ENCODE measurements at places on chromosomes 3 and 15.

GRCh38 chr3:133986311-133986710, 43.4 kb downstream of the SLCO2A1 start:
- DNase-seq: no peak

DNA sequence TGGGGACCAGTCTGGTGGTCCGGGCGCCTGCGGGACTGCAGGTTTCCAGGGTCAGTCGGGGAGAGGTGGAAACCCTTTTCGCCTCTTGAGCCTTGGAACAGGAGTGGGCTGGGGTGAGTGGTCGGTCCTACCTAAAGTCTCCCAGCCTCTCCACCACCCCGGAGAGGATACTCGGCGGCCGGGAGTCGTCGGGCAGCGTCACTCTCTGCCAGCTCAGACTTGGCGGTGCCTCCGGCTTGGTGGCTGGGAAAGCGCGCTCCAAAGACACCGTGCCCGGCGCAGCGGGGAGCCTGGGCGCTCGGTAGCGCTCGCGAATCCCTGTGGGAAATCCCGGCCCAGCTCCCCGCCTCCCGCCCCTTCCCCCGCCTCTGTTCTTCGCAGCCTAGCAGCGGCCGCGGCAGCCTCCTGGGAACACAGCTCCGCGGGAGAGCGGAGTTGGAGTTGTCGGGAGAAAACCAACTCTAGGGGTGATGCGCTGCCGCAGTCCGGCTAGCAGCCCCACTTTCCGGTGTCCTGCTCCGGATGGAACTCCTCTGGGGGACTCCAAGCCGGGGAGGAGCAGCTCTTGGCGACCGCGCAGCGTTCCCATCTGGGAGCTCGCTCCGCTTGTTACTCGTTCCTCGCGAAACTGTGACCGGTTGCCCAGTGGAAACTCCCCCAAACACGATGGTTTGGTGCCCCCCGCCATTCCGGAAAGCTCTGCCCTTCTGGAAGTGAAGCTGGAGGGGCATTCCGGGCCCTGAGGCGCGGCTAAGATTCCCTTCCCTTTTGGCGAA, 1.4 kb downstream of the EPHB1 start:
- DNase-seq: no peak

GRCh38 chr3:128210711-128211110, 57.4 kb downstream of the EEFSEC start:
- no peak for DNase-seq

GRCh38 chr15:24944954-24945353, 9.8 kb upstream of the SNRPN start:
- no peak for DNase-seq

- DNase-seq: no peak
Observed at GRCh38 chr3:129966876-129967275, 7.6 kb upstream of the TRH start.

DNA sequence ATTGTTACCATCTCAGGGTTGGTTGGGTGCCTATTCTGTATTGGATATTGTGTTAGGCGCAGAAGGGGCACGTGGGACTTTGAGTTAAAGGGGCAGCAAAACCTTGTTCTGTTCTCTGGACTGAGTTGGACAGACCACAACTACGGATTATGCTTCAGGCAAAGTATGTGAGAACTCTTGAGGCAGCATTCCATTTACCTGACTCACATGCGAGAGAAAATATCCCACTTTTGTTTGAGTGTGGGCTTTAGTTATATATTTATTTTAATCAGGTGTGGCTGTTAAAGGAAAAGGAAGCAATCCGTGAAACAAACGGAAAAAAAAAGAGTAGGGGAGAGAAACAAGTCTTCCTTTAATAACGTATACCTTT, 627 bp upstream of the PLS1 start:
- peak; percentile 79 for DNase-seq

- DNase-seq: peak; percentile 63
Observed at GRCh38 chr15:99105514-99106341, 848 bp downstream of the SYNM start.

DNA sequence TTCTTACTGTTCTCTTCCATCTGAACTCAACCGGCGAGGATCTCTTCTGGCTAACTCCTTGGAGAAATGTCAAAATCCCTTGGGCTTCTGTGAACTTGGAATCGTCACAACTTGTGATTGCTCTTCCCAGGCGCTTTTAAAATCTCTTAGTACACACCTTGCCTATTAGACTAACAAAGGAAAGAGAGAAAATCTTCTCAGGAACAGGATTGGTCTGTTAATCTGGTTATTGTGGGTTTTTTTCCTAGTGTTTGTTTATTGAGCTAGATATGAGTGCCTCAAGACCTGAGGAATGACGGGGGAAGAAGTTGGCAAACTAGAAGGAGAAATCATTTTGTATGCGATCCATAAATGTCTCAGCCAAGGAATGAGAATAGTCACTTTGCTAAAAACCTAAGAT, at the start of gene ATP13A5:
Gene ATP13A5, minus strand, starts transcription at position 48 of the 400 bp plus-strand sequence. Its CDS starts 28 bp downstream, at position 20.
- DNase-seq: no peak

DNA sequence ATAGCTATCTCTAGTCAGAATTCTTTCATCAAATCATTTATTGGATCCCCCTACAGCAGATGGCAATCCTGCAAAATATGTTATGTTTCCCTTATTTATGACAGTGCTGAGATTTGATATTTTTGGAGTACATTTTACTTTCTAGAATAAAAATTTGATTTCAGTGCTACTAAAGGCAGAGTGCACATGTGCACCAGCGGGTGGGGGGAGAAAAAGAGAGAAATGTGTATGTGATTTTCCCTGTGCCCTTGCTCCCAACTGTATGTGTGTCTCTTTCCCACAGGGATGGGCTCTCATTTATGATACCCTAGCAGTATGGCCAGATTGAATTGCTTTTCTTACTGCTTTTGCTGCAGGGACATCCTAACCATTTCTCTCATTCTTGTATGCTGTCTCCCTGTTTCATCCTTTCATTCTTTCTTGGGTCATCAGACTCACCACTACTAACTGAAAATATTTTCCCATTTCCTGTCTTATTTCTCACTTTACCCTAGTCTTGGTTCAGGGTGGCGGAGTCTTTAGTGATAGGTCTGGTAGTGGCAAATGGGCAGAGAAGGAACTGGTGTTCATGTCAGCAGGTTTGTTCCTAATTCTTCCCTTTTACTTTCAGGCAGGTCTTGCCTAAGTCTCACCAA, 140.7 kb downstream of the TCF12 start:
- no peak for DNase-seq

DNA sequence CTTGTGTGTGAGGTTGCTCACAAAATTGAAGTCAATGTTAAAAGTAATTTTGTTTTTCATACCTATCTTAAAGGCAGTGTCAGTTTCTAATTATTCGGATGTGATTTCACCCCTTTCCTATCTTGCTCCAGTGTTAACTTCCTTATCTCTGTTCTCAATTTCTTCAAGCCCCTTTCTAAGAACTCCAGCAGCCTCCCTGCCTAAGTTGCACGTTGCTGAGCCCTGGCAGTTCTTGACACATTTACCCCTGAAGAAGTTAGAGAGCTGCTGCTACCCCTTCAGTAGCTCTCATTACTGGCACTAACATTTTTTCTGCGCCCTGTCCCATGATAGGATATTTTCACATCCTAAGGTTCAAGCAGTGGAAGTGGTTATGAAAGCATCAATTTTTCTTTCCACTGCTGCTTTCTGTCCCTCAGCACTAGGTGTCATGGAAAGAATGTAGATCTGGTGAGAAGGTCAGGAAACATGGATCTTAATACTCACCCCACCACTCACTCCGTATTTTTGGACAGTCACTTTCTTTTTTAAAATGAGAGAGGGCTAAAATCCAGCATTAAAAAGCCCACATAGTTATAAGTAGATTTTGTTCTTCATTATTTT, 62.9 kb downstream of the OPA1 start:
- no peak for DNase-seq

DNA sequence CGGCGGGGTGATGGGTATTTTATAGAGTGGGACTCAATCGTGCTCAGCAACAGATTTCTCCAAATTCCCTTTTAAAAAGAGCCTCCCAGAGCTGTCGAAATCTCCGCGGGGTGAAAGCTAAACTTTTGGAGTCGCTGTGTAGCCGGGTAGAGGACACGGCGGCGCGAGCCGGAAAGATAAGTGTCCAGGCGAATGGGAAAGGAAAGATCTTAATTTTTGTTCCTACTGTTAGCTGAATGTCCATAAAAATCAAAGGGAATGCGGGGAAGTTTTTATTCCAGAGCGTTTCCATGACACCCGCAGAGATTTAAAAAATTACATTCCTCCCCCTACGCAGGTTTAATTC, 9.1 kb downstream of the EOMES start:
- DNase-seq: no peak

DNA sequence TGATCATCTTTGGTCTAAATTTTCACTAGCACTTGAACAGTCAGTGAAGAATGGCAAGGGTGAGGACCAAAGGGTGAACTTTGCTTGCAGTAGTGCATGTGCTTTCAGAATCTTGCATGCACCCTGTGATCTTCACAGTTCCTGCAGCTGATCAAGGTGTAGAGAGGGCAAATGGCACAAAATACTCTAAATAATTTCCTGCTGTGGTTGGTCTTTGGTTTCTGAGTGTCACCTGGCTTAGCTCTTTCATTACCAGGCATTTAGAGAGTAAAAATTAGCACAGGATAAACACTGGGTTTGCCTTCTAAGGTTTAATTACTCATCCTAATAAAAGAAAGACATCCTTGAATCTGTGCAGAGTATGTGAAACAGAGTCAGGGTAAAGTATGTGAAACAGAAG, 11.4 kb downstream of the TIPARP start:
- DNase-seq: no peak

DNA sequence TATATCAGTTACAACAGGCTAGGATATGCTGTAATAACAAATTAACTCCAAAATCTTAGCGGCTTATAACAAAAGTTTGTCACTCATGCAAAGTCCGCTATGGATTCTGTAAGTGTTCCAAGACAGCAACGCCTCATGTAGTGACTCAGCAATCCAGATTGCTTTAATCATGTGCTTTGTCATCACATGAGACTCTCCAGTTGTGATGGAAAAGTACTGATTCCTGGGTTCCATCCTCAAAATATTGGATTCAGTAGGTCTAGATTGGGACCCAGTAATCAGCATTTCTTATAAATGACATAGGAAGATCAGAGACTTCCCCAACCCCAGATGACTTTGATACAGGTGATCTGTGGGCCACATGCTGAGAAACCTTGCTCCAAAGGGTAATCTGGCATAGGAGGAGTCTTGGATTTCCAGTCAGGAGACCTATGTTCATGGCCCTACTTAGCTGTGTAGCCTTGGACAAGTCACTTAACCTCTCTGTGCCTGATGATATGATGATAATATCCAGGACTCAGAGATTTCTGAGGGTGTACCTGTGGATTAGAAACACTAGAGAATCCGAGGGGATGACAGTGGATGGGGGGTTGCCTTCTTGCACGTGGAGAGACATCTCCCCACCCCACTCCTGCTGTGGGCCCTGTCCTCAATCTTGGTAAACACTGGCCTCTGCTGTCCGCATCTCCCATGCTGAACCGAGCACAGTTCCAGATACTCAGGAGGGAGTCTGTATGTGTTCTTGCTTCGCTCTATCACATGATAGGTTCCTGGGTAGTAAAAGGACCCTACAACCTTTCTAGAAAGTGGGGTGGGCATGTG, 65.5 kb downstream of the CORO2B start:
- peak; percentile 85 for DNase-seq

DNA sequence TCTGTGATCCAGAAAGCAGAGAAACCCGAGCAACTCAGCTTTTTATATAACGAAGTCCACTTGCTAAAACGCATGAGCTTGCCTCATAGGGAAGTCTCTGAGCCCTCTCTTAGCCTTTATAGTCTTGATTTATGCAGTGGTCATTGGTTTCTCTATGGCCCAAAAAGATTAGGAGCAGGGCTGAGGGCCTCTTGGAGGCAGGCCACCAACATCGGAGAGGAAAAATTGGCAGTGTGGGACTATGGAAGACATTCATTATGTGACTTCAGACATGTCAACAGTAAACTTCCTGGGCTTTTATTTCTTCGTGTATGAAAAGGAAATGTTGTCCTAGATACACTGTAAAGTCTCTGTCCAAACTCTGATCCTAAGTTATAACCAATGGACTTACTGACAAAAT, 13.5 kb downstream of the RAB8B start:
- no peak for DNase-seq

GRCh38 chr3:54426381-54426780, 304.0 kb downstream of the CACNA2D3 start:
- DNase-seq: no peak

- DNase-seq: peak; percentile 76
Observed at GRCh38 chr15:29312387-29312786, 42.8 kb upstream of the NSMCE3 start.
